ENCODE measurements at places on chromosomes 1 and 21.

DNA sequence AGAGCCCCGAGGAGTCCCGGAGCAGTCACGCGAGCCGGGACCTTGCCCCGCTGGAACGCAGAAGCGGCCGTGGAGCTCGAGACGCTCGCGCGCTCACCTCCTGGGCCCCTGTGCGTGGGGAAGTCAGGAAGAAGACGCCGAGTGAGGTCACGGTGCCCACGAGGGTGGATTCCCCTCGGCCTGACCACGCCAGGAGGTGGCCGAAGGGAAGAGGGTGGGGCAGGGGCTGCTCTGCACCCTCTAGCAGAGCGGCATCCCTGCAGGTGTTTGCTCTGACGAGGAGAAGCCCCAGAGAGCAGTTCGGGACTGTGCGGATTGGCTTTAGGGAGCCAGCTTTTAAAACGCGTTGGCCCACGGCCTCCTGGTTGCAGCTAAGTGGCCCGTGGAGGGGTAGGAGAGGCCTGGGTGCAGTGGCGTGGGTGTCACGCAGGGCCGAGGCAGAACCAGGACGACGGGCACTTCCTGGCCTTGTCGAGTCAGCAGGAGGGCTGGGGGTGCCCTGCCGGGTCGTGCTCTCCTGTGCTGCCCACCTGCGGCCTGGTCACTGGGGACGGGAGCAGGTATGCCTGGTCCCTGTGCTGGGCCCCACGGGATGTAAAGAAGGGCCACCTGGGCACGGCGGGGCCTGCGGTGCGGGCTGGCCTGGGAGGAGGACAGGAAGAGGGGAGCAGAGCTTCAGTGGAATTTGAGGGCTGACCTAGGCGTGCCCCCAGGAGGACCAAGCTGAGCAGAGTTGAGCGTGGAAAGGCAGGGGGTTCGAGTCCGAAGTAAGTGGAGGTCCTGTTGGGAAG is 1.0 kb downstream of the PDXK start:
- no peak for DNase-seq

DNA sequence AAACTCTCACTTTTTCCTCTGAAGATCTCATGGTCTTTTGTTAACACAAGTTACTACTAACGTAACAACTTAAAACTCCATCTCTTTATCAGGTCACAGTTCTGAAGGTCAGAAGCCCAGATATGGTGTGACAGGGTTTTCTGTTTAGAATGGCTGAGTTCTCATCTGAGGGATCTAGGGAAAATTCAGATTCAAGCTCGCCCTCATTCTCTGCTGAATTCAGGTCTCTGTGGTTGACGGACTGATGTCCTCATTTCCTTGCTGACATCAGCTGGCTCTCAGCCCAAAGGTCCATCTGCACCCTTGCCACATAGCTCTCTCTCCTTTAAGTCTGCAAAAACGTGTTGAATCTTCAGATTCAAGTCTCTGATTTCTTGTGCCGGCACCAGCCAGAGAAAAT is 6.1 kb upstream of the NTPCR start:
- no peak for DNase-seq

DNA sequence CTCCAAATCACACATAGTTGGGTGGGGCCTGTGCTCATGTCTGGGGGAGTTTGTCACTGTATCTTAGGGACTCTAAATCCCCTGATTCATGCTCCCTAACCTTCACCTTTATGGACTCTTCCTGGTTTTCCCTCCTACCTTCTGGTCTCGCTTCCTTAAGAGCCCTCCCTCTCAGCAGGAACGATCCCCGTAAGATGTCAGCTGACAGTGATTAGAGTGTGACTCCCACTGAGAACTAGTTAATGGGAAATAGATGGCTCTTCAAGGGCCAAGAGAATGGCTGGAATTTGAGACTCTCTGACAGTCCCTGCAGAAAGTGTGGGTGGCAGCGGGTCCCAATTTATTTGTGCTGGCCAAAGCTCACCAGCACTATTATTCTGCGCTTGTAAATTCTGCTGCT is 22.0 kb downstream of the LYPD8 start:
- DNase-seq = no peak

DNA sequence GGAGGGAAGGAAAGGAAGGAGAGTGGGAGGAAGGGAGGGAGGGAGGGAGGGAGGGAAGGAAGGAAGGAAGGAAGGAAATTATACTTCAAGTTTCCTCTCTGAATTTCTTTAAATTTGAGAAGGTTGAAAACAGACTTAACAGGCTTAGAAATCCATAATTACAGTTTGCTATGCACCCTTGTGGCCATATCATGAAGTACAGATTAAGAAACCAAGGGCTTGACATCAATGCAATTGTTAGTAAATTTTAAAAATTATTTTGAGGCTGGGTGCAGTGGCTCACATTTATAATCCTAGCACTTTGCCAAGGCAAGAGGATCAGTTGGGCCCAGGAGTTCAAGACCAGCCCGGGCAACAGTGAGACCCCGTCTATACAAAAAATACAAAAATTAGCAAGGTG is 14.4 kb downstream of the ANP32E start:
- peak; percentile 22 for DNase-seq

DNA sequence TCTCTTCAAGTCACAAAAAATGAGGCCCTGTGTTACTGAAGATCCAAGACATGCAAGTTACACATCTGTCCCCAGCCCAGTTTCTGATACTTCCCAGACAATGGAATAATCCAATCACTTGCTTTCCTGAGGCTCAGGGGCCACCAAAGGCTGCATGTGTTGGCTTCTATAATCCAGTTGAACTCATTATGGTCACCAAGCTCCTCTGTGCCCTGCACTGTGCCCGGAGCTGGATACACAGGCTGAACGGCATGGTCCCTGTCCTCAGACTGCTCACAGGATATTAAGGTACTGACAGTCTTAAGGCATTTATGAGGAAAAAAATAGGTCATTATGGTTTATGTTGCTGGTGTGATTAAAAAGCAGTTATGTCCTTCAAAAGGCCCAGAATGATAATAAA is 117.0 kb upstream of the SYT6 start:
- no peak for DNase-seq

DNA sequence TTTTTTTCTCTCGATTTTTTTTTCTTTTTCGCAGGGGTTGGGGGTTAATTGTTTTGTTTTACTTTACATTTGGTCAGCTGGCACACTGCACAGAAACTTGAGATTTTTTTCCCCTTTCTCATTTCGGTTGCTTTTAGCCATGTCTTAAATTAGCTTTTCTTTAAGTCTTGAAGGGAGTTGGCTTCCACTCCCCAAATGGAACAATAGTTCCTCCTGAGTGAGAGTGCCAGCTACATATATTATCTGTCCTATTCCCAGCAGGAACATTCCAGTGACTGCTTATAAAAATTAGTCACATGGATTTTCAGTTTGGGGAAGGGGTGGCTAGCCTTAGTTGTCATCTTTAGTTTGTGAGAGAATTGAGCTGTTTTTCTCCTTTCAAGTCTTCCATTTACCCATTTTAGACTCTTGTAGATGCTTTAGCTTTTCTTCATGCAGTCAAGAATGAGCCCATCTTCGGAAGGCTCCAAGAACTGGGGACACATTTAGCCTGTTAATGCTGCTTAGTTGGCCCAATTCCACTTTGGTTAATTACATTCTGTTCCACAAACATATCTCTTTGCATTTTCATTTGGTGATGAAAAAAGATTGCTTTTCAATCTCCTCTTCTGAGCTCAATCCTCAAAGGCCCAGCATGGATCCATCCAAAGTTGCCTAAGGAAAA is 510.1 kb upstream of the CXADR start:
- DNase-seq = no peak

Measured in hepatocyte (in vitro differentiated cells).